Tibial nerve (tissue), 4 donors: ENCODE measurements at places on chromosomes 6 and 20. TPM values are rescaled to one million over a fixed set of nuclear protein-coding genes. Genes with fewer than 3 reads are reported as not detected.

NOTCH4 gene
- total RNA-seq = 22.4 TPM

DNA sequence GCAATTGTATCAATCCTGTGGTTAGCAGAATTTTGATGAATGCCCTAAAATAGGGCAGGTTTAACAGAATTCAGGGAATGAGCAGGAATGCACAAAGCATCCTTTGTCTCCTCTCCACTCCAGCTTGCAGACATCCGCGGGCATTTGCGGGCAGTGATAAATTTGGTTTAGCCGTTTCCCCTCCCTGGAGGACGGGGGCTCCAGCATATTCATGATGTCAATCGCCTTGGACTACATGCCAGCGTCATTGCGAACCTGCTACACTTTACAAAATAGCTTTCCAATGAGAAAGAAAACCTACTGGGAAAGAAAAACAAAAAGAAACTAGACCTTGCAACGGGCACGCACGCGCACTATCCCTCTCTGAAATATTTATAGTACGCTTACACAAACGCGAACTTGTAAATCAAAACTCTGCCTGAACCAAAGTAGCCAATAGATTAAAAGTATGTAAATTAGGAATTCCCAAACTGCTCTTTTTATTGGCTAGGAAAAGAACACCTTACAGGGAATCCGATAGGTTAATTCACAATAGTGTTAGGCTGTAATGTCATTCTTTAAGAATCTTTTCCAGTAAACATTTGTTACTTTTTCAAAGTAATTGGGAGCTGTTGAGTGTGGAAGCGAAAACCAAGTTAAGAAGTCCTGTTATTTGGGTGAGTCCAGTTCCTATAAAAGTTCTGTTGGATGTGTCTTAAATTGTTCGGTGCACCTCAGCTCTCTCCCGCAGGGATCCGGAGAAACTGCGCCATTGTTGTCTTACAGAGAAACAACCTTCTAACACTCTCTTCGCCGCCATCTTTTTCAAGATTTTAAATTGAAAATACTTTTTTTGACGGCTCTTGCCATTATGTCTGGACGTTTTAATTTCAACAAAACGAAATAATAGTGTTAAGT lies 136.7 kb downstream of the HFE start:
- no peaks in the 10 kb centered on the region for H3K36me3 ChIP-seq
- no peaks in the 10 kb centered on the region for H3K4me1 ChIP-seq
- H3K27me3 ChIP-seq = no peaks in the 10 kb centered on the region

GRCh38 chr6:168408504-168409136 lies 32.4 kb upstream of the SMOC2 start:
- no peaks in the 10 kb centered on the region for H3K4me1 ChIP-seq
- no peak overlapping the region for H3K4me3 ChIP-seq
- H3K27ac ChIP-seq = no peak overlapping the region
- no peaks in the 10 kb centered on the region for H3K27me3 ChIP-seq
- no peaks in the 10 kb centered on the region for H3K36me3 ChIP-seq
- DNase-seq = no peak

SMIM28 gene
- total RNA-seq = not detected

DNA sequence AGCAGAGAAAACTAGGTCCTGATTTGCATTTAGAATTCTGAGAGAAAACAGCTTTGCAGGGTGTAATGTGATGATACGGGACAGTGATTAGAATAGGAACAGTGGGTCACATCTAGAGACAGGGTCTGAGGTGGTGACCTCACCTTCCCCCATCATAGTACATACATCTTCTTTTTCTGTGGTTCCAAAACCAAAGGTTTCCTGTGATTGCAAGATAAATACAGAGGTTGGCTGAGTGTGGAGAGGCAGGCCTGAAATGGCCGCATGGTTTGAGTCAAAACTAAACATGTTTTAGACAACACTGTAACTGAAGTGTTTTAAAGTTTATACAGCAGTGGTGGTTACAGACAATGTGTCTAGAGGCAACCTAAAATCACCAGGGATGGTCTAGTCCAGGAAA lies 10.4 kb upstream of the NT5DC1 start:
- H3K4me3 ChIP-seq = no peak overlapping the region
- no peaks in the 10 kb centered on the region for H3K27me3 ChIP-seq
- H3K4me1 ChIP-seq = no peaks in the 10 kb centered on the region
- DNase-seq = no peak
- no peaks in the 10 kb centered on the region for H3K36me3 ChIP-seq

DNA sequence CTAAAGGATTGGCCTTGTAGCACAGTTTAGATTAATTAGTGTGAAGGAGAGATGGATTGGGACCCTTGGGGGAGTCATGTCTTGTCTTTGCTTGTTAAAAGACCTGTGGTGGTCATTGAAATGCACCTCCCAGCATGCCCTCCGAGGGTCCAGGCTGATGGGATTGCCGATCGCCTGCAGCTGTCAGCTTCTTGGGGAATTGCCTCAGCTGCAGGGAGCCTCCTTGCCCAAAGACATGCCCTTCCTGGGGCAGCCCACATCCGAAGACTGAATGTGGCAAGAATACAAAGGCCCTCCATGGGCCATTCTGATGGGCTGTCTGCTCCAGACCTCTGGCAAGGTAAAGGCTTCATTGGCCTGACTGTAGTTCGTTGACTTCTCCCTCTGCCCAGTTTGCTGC lies 150.7 kb downstream of the FARS2 start:
- peaks cover 16% of the 10 kb centered on the region for H3K4me1 ChIP-seq
- H3K36me3 ChIP-seq = no peaks in the 10 kb centered on the region
- DNase-seq = no peak
